Stimulated activated CD4-positive, alpha-beta T cell treated with anti-CD3 and anti-CD28 coated beads, TNF-alpha, amount 100 ng/mL, for 1 hour (primary cell): ENCODE measurements at places on chromosomes 6 and 20.

DNA sequence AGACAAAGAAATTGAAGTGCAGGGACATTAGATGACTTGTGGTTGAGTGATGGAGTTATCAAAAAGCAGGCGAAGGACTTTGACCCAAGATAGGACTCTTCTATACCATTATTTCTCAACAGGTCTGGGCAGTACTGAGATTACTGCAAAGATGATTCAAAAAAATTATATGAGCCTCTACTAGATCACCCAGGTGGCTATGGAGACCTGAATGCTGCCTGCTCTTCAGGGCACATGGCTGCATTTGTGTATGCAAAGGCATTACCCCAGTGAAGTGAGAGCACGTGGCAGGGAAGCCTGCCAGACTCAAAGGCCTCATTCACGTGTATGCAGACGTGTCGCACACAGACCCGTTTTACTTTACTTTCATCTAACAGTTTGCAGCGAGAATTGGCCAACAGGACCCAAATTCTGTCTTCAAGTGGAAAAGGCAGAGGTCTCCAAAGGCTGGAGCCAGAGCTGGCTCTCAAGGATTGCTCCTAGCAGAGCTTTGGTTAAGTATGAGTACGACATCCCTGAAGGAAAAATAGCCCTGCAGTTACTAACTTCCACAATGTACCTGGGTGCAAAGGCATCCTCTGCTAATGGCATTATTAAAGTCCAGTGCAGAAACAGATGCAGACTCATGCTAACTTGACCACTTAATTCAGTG lies 113.8 kb upstream of the ARMC2 start:
- DNase-seq: no peak

GRCh38 chr6:157989541-157990289 lies 8.1 kb downstream of the SYNJ2 start:
- DNase-seq: no peak

DNA sequence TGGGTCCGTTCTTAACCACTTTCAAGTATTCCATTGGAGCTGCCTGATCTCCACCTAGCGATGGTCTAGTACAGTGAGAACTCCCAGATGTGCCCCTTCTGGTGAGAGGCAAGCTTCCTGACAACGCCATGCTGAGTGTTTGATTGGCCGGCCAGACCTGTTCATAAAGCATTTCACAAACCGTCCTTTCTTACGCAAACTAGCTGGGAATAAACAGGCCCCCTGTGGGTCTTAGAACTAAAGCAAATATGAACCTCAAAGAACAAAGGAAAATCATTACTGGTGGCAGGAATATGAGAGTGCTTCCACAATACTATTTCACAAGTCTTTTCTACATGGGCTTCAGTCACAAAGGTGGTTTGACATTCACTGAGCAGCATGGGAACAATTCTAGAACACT lies 15.6 kb upstream of the GCNT2 start:
- DNase-seq: no peak

GRCh38 chr6:136763716-136764516 lies 28.4 kb downstream of the MAP3K5 start:
- DNase-seq: no peak

GRCh38 chr20:49110767-49111694 lies 64.9 kb downstream of the CSE1L start:
- DNase-seq: no peak

- no peak for DNase-seq
These were observed 61.4 kb downstream of the CEBPB start for GRCh38 chr20:50251992-50252511.

DNA sequence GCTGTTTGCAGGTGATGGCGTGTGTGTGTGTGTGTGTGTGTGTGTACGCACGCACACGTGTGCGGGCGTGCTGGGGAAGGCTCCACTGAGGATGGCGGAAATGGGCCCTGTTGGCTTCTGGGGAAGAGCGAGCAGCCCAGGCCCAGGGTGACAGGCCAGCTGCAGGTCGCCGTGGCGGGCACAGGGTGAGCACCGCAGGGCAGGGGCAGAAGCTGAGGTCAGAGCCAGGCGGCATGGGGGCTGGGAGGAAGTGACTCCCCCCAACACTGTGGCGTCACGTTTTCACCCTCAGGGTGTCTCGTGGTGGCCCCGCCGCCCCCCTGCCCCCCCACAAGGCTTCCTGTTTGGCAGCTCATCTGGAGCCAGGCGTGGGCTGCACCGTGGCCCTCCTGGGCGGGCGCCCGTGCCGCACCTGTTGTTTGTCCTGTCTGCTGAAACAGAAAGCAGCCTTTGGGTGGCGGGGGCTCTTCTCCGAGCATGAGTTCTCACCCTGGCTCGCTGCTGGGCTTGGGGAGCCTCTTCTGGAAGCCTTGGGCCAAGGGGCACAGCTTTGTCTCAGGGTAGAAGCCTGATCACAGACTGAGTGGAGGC lies 7.1 kb downstream of the RBM38 start:
- DNase-seq: peak; percentile 84

DNA sequence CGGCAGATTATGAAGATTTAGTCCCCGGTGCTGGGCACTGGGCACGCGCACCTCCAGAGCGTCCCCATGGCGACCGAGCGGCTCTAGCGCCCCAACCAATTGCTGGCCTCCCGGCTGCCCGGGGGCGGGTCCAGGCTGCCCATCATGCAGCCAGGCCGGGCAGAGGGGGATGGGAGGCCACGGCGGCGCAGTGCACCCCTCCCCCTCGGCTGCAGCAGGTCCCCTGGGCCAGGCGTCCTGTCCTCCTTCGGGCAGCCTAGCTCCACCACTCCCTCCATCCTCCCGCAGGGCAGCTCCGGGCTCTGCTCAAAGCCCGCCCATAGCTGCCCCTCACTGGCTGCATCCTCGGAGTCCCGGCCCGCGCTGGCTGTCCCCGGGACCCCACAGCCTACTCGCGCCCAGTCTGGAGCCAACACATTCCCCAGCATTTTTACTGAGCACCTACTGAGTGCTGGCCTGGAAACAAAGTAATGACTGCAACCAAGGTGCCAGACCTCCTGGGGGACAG lies 99.4 kb downstream of the ASXL1 start:
- no peak for DNase-seq

DNA sequence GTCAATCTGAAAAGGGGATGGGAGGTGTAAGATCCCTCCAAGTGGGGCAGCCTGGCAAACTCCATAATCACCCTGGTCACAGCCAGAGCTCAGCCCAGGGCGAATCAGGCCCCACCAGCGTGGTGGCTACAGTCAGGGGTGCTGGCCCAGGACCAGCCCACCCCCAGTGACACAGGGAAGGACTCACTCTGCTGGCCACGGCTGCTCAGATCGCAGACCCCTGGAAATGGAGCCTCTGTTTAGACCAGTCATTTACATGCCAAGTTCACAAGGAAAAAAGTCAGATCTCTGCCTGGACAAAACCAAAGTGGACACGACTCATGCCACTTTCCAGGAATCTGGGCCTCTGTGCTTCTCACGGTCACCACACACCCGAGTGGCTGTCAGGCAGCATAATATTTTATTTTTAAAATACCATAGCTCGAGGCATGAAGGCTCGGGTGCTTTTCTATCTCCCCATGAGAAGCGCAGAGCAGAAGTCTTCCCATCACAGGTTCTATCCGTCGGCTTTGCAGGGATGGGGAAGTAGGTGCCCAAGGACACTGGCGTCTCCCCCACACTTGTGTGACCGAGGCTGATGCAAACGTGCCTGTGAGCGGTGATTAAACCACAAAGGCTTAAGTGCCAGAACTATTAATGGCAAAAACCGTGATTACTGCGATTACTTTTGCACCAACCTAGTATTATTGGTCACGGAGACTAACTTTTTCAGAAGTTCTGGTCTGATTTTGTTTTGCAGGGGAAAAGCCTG lies 13.0 kb downstream of the PXDC1 start:
- DNase-seq: no peak

DNA sequence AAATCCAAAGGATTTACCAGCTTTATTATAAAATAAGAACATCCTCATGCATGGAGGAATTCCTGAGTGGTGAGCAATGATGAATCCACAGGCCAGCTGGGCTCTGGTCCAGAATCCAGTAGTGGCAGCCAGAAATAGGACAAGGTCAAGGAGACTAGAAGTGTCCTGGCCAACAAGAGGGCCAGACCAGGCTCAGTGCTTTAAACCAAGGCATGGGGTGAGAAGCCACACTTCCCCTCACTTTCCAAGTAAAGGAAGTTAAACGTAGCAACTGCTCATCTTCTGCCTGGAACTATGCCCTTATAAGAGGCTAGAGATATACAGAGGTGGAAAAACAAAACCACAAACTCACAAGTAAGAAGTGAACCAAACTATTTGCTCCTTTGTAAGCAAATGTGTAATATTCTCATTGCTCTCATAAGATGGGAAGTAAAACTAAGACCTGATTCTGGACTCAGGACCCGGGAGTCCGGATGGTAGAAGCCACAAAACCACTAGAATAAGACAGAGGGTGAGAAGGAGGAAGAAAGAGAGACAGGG lies 253.2 kb downstream of the UST start:
- DNase-seq: no peak
